ENCODE measurements at places on chromosomes 7 and 10. TPM values are rescaled to one million over a fixed set of nuclear protein-coding genes. Genes with fewer than 3 reads are reported as not detected.
A peak's percentile ranks its signal among the peaks of the same experiment; 100 is the strongest.

AFAP1L2 gene
- 0.77 TPM for total RNA-seq

RBP4 gene
- not detected for total RNA-seq

DNA sequence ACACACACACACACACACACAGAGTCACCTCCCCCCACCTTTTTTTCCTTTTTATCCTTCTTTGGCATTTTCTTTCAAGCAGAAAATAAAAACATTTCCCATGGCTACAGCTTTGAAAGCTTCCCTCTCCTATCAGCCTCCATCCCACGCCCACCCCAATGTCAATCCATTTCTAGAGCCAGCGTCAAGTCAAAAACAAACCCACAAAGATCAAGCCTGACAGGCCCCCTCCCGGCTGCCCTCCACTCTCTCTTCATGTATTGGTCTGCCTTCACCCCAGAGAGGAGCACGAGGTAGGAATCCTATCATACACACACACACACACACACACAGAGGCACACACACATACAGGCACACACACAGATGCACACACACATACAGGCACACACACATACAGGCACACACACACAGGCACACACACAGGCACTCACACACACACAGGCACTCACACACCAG, 8.0 kb upstream of the TNRC18 start:
- DNase-seq = no peak

INA gene
- total RNA-seq = 14.0 TPM

PRF1 gene
- total RNA-seq = not detected

FEZF1 gene
- total RNA-seq = 41.5 TPM

AKR1C2 gene
- 0.83 TPM for total RNA-seq

DNA sequence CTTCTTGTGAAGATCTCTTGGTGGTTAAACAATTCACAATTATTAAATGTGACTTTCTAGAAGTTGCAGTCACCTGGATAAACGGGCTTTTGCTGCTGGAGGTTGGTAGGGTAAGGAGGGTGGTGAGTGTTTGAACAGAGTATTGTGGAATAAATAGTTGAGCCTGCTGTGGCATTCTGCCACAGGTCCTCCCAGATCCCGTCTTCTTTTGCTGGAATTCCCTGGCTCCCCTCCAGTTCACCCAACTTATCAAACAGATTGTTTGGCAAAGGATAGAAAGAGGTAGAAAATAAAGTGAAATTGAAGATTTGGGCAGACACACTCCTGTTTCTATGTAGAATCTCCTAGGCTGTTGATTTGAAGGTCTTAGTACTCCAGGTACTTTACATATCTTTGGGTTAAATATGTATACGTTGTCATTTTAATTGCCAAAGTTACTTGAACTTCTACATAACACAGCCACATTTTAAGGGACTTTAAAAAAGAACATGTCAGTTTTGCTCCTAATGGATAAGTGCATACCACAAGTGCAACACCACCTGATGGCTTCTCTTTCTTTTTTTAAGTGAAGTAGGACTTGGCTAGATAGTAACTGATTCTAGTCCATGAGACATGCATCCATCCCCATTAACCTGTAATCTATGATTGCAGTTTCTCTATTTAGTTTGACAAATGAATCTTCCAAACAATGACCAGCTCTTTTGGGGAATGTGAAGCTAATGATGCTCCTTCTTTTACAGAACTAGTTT, 83.0 kb downstream of the ARL4A start:
- no peak for DNase-seq

TRIM4 gene
- 6.9 TPM for total RNA-seq

DNA sequence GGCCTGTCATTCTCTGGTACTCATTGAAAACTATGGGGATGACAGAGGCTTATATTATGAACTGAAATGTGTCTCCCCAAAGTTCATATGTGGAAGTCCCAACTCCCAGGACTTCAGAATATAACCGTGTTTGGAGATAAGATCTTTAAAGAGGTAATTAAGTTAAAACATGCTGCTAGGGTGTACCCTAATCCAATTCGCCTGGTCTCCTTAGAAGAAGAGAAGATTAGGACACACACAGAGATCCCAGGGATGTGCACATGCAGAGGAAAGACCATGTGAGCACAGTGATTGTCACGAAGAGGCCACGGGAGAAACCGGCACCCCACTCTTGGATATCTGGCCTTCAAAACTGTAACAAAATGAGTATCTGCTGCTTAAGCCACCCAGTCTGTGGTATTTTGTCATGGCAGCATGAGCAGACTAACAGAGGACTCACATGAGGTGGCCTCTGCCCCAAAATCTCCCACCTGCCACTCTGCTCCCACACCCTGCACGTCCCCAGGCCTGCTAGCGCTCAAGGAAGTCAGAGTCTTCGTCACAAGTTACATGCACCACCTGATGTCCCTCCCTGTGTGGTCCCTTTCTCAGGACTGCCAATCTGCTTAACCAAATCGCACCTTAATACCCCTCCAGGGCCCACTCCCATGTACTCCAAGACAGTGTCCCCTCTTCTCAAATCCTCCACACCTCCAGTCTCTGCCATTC, 26.8 kb downstream of the PLAC9 start:
- no peak for DNase-seq

DNA sequence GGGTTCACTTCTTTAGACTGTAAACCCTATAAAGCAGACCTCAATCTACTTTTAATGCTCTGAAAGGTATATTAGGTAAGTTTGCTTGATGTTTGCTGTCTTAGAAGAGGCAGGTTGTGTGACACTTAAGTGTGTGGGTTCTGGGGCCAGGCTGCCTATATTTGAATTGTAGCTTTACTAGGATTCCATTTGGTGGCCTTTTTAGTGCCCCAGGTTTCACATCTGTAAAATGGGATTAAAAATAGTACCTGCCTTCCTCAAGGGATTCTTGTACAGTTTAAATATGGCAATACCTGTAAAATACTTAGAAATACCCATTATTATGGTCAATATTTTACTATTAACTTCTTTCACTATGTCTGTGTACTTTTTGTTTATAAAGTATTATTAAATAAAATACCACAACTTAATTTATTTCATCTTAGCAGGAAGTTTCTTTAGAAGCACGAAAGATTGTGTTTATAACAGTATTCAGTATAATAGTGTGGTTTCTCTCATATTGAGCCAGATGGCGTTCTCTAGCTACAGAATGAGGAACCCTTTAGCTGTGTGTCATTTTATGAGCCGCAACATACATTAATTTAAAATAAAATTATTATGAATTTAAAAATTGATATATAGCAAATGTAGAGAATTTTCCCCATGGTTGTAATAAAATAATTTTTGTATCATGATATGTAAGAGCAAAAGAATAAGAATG, 94.2 kb downstream of the CDK14 start:
- DNase-seq = no peak

DRGX gene
- not detected for total RNA-seq

GRCh38 chr7:28291559-28291958, 111.0 kb upstream of the JAZF1 start:
- DNase-seq = peak; percentile 92

CRHR2 gene
- total RNA-seq = 0.07 TPM

KCND2 gene
- total RNA-seq = 6.4 TPM

UBTD1 gene
- 18.1 TPM for total RNA-seq

DNA sequence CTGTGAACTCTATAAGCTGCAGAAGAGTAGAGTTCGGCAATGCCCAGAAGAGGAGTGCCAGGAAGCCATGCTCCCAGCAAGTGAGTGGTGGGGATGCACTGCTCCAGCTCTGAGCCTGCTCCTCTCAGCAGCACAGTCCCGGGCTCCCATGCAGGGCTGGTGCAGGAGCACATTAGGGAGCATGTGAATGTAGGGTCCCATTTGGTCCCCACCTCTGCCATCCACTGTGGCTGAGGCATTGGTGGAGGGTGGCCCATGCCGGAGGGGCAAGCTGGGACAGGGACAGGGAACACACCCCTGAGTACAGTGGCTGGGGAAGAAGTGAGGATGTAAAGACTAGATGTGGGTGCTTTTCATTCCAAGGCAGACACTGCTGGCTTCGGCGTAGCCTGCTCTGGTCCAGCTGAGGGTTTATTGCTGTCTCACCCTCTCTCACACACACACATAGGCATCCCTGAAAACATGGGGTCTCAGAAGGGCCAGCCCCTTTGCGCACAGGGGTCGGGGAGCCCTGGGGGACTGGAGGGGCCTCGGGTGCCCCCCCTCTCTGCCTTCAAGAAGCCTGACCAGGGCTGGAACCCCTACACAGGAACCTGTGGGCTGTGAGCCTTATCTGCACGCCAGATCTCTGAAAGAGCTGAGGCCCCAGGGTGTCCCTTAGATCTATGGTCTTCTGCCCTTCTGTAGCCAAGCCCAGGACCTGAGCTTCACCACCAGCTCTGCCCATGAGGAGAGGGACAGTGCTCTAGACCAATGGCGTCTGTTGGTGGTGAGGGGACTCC, 341.0 kb downstream of the TCERG1L start:
- peak; percentile 10 for DNase-seq

GRCh38 chr7:105905910-105906568, 29.6 kb upstream of the ATXN7L1 start:
- peak; percentile 36 for DNase-seq

DPCD gene
- total RNA-seq = 20.7 TPM

MEOX2 gene
- total RNA-seq = not detected

- peak; percentile 56 for DNase-seq
Measured at GRCh38 chr7:151060113-151060415, 675 bp downstream of the SLC4A2 start.

TSPAN15 gene
- 7.8 TPM for total RNA-seq

OLAH gene
- 0.31 TPM for total RNA-seq

DNA sequence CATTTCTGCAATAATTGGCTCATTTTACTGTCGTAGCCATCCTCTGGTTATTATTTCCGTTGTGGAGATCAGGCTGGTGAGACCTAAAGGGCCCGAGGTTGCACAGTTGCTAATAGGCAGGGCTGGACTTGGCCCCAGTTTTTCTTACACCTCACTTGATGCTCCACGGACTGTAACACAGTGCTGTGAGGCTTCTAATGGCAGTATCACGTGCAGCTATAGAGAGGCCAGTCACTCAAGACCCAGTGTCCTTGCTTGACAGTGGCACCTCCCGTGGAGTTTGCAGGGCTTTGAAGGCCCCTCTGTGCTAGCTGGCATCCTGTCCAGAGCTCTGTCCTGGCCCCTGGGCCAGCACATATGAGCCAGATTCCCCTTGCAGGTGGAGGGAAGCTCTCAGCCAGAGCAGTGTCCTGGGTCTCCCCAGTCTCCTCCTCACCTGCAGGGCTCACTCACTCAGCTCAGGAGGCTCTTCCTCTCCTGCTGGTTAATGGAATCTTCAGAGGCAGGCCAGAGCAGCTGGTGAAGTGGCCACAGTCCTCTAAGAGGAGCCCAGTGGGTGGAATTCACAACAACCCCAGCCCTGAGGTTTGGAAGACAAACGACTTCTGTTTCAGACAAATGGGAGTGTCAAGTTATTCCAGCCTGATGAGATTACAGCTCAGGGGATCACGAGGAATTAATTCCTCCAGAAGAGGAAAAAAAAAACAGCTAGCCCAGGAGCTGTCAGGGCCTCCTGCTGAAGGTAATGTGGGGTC, 114.2 kb upstream of the FAM180A start:
- no peak for DNase-seq

TDRD1 gene
- total RNA-seq = not detected

GRCh38 chr10:28001353-28001752, 2.5 kb upstream of the ODAD2 start:
- no peak for DNase-seq

All from H9 (cell line).